Cardiac muscle cell (in vitro differentiated cells and primary cell): ENCODE measurements at places on chromosomes 7 and 10.
A peak's percentile ranks its signal among the peaks of the same experiment; 100 is the strongest.

DNA sequence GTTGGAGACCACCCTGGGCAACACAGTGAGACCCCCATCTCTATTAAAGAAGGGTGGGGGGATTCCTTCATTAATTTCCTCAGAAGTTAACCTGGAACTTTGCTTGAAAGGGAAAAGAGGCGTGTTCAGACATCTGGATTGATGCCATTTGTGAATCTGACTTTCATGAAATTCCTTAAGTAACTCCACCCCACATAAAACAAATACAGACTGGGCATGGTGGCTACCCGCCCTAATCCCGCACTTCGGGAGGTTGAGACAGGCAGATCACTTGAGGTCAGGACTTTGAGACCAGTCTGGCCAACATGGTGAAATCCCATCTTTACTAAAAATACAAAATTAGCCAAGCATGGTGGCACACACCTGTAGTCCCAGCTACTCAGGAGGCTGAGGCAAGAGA is 75.0 kb downstream of the EEPD1 start:
- no peak overlapping the region for H3K27ac ChIP-seq
- H3K27me3 ChIP-seq = no peaks in the 10 kb centered on the region
- H3K4me3 ChIP-seq = no peak overlapping the region
- no peaks in the 10 kb centered on the region for H3K36me3 ChIP-seq
- H3K4me1 ChIP-seq = peaks cover 17% of the 10 kb centered on the region

DNA sequence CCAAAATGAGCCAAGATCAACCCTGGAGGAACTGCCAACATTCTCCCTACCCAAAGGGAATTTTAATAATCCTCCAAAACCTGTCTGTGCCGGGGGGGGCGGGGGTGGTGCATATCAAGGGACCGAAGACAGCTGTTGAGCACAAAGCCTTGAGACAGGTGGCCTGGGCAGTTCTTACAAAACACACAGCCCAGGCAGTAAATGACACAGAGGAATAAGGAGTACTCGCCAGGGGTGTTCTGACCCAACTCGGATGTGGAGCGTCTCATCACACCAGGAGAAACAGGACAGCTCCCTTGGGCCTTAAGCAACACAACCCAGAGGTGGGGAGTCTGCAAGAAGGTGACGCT is 35.6 kb downstream of the PLAC9 start:
- no peak overlapping the region for H3K4me3 ChIP-seq
- peaks cover 12% of the 10 kb centered on the region for H3K4me1 ChIP-seq
- H3K36me3 ChIP-seq = no peaks in the 10 kb centered on the region
- peak overlapping the region; percentile 39 for H3K27ac ChIP-seq
- no peak for DNase-seq
- no peaks in the 10 kb centered on the region for H3K27me3 ChIP-seq

- H3K4me1 ChIP-seq = peaks cover 3% of the 10 kb centered on the region
- H3K27ac ChIP-seq = no peak overlapping the region
- H3K4me3 ChIP-seq = peak overlapping the region; percentile 48
- no peaks in the 10 kb centered on the region for H3K36me3 ChIP-seq
- no peaks in the 10 kb centered on the region for H3K27me3 ChIP-seq
These were observed 598 bp downstream of the SLC16A12 start for GRCh38 chr10:89534826-89535166.

- H3K27me3 ChIP-seq = no peaks in the 10 kb centered on the region
- H3K36me3 ChIP-seq = no peaks in the 10 kb centered on the region
- no peak overlapping the region for H3K4me3 ChIP-seq
- peaks cover 4% of the 10 kb centered on the region for H3K4me1 ChIP-seq
These were observed 3.2 kb downstream of the VSTM4 start for GRCh38 chr10:49112098-49112497.

DNA sequence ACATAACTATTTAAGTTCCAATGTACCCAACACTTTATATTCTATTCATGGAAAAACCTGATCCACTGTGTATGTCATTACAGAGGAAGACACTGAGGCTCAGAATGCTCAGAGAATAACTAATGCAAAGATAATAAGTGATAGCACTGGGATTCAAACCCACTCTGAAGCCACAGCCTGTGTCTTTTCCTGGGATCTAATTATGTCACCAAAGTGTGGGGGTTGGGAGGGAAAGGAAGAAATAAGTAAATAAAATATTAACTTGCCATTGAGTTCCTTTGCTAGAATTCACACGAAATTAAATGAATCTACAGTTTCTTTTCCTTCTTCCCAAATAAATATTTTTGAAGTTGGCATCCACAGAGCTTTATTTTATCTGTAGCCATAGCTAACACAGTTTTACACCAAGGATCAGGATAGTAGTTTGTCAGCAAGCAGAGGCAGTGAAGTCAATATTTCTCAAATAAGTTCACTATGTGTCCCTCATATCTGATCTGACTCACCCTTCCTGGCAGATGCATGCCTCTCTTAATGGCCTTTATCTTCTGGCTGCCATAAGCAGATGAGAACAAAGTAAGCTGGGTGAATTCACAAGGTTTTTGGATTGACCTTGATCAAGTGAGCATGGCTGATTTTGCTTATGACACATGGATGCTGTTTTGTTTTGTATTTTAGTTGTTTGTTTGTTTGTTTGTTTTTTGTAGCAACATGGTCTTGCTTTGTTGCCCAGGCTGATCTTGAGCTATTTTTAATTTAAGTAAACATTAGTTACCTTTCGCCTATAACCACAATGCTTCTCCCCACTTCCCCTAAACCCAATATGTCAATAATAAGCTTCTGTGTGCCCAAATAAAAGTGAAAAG is 6.3 kb downstream of the RAPGEF5 start:
- peaks cover 12% of the 10 kb centered on the region for H3K27me3 ChIP-seq
- H3K4me1 ChIP-seq = no peaks in the 10 kb centered on the region
- H3K4me3 ChIP-seq = no peak overlapping the region

DNA sequence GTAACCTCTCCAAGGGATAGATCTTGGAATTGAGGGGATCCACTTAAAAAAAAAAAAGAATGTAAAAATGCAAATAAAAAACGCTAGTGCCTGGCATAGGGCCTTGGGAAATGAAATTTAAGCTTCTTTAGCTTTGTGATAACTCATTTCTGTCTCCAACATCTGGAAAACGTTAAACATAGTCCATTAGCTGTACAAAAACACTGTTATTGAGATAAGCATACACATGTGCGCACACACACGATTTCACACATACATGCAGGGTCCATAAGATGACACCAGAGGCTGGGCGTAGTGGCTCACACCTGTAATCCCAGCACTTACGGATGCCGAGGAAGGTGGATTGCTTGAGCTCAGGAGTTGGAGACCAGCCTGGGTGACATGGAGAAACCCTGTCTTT is 13.7 kb upstream of the CUL2 start:
- H3K36me3 ChIP-seq = no peaks in the 10 kb centered on the region
- H3K4me1 ChIP-seq = no peaks in the 10 kb centered on the region
- DNase-seq = no peak
- H3K27me3 ChIP-seq = no peaks in the 10 kb centered on the region
- no peak overlapping the region for H3K4me3 ChIP-seq

GRCh38 chr7:105369944-105370343 is 18.8 kb downstream of the SRPK2 start:
- no peaks in the 10 kb centered on the region for H3K27me3 ChIP-seq
- H3K36me3 ChIP-seq = no peaks in the 10 kb centered on the region
- no peak overlapping the region for H3K4me3 ChIP-seq
- no peaks in the 10 kb centered on the region for H3K4me1 ChIP-seq

GRCh38 chr10:51029172-51029641 is 45.1 kb upstream of the PRKG1 start:
- no peaks in the 10 kb centered on the region for H3K36me3 ChIP-seq
- H3K27me3 ChIP-seq = no peaks in the 10 kb centered on the region
- H3K4me3 ChIP-seq = no peak overlapping the region
- no peak overlapping the region for H3K27ac ChIP-seq
- DNase-seq = no peak

- H3K27ac ChIP-seq = no peak overlapping the region
- H3K4me1 ChIP-seq = no peaks in the 10 kb centered on the region
- H3K36me3 ChIP-seq = no peaks in the 10 kb centered on the region
- DNase-seq = no peak
- no peaks in the 10 kb centered on the region for H3K27me3 ChIP-seq
- no peak overlapping the region for H3K4me3 ChIP-seq
These were observed 147.3 kb downstream of the MGMT start for GRCh38 chr10:129614341-129614740.

DNA sequence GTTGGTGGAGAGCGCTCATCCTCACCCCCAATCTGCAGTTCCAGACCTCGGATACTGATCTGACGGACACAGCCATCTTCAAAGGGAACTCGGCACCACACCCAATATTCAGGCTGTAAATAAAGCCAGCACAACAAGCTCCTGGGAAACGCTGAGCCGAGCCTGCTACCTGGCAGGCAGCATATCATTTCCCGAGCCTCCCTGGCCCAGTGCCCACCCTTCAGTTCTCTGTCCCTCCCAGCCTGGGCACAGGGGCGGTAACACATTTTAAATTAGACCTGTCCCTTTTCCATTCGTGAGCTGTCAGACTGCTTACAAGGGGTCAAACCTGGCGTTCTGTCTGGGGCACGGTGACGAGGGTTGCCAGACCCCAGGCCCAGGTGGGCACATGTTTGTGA is 250.5 kb downstream of the ARHGAP12 start:
- H3K36me3 ChIP-seq = no peaks in the 10 kb centered on the region
- no peaks in the 10 kb centered on the region for H3K27me3 ChIP-seq
- H3K4me1 ChIP-seq = no peaks in the 10 kb centered on the region

DNA sequence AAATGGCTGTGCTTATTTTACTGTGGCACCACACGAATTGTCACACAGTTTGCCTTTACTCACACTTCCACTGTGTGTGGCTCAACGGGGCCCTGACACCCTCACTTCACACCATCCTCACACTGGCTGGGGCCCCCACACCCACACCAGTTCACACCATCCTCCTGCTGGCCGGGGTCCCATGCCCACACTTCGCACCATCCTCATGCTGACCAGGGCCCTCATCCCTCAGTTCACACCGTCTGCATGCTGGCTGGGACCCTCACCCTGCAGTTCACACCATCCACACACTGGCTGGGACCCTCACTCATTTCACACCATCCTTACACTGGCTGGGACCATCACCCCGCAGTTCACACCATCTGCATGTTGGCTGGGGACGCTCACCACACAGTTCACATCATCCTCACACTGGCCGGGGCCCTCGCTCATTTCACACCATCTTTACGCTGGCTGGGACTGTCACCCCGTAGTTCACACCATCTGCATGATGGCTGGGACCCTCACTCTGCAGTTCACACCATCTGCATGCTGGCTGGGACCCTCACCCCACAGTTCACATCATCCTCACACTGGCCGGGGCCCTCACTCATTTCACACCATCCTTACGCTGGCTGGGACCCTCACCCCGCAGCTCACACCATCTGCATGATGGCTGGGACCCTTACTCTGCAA is 36.0 kb downstream of the BRI3 start:
- H3K27me3 ChIP-seq = no peaks in the 10 kb centered on the region
- H3K4me1 ChIP-seq = peaks cover under 1% of the 10 kb centered on the region
- H3K27ac ChIP-seq = no peak overlapping the region
- no peaks in the 10 kb centered on the region for H3K36me3 ChIP-seq
- no peak for DNase-seq

- H3K27me3 ChIP-seq = no peaks in the 10 kb centered on the region
- H3K27ac ChIP-seq = peak overlapping the region; percentile 98
- peaks cover 66% of the 10 kb centered on the region for H3K4me1 ChIP-seq
- no peak overlapping the region for H3K4me3 ChIP-seq
These were observed 28.1 kb upstream of the TRIM8 start for GRCh38 chr10:102616066-102616770.

DNA sequence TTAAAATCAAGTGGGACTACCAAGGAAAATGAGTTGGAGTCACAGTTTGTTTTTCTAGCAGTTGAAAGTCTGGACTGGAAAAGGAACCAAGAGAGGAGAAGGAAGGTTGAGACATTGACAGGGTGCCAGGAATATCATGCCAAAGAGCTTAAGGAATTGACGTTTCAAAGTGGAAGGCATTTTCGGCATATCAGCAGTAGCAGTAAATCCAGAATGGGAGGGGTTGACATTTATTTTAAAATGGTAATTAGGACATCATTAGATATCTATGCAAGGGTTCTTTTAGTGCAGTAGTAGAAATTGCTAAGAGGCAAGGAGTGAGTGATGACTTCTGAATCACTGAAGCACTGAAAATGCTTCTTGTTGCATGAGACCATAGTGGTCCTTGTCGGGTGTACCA is 335.9 kb upstream of the PLXDC2 start:
- DNase-seq = peak; percentile 15
- H3K27ac ChIP-seq = no peak overlapping the region
- H3K4me1 ChIP-seq = no peaks in the 10 kb centered on the region
- no peak overlapping the region for H3K4me3 ChIP-seq

DNA sequence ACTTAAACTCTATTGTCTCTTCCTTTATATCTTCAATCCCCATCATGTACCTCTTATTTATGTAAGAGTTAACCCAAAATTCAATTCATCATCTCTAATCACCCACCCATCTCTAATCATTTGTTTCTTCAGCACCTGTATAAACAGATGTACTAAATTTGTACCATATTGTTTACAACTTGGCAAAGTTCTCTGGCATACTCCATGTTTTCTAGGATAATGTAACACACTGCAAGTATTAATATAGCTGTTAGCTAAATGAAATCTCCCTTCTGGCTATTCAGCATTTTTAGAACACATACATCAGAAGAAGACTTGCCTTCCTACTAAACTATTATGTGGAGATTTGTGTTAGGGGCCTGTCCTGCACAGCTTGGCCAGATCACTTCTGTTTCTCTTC is 33.1 kb downstream of the MALSU1 start:
- H3K27ac ChIP-seq = no peak overlapping the region
- H3K27me3 ChIP-seq = no peaks in the 10 kb centered on the region
- peaks cover 40% of the 10 kb centered on the region for H3K36me3 ChIP-seq
- no peak overlapping the region for H3K4me3 ChIP-seq

- H3K4me1 ChIP-seq = no peaks in the 10 kb centered on the region
- no peaks in the 10 kb centered on the region for H3K36me3 ChIP-seq
- no peak overlapping the region for H3K27ac ChIP-seq
- H3K4me3 ChIP-seq = no peak overlapping the region
These were observed 490.6 kb downstream of the CCSER2 start for GRCh38 chr10:84818961-84819360.

- H3K36me3 ChIP-seq = no peaks in the 10 kb centered on the region
- no peak overlapping the region for H3K27ac ChIP-seq
- no peaks in the 10 kb centered on the region for H3K27me3 ChIP-seq
- peaks cover 16% of the 10 kb centered on the region for H3K4me1 ChIP-seq
- H3K4me3 ChIP-seq = no peak overlapping the region
These were observed 254.8 kb upstream of the C7orf33 start for GRCh38 chr7:148335790-148336189.

DNA sequence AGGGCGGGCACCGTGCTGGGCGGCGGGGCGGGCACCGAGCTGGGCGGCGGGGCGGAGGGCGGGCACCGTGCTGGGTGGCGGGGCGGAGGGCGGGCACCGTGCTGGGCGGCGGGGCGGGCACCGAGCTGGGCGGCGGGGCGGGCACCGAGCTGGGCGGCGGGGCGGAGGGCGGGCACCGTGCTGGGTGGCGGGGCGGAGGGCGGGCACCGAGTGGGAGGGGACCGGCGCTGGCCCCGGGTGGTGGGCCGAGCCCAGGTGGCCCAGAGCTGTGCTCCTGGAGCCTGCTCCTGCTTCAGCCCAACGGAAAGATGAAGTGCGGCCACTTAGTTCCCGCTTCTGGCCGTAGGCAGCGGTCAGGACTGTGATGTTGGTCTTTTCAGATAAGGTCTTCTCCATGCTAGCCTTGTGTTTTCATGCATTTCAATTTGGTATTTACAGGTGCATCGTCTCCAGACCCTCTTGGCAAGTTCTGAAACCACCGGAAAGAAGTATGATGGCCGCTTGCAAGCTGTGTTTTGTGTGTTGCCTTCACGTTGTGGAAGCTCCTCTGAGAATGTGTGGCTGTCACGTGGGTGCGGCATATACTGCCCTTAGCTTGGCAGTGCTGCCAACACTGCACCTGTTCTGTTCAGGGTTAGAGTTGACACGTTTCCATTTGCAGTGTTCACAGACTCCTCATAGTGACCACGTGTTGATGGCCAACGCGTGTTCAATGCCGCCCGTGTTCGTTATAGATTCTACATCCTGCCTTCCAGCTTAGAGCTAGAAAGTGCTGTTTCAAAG is 25.2 kb downstream of the IQCE start:
- DNase-seq = no peak
- H3K4me3 ChIP-seq = no peak overlapping the region
- peaks cover 9% of the 10 kb centered on the region for H3K36me3 ChIP-seq
